Liver (tissue), 10 donors: ENCODE measurements at places on chromosomes 11 and 22. TPM values are rescaled to one million over a fixed set of nuclear protein-coding genes. Genes with fewer than 3 reads are reported as not detected.

DNA sequence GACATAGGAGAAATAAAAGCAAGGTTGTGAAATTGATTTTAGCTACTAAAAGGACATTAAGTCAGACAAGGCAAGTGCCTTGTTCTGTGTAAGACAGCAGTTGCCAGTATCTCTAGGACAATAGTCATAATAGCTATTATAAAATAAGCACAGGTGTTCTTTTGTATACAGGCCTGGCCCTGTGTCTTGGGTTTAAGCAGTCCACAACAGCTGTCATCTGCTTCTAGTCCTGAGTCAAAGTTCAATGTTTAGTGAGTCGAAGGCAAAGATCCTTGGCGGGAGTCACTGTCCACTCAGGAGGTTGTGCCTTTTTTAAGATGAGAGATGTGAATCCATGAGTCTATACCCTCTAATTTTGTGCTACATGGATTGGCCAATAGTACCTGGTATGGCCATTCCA is 79.5 kb downstream of the SC5D start:
- H3K4me1 ChIP-seq = no peaks in the 10 kb centered on the region
- no peaks in the 10 kb centered on the region for H3K27me3 ChIP-seq
- no peak overlapping the region for H3K4me3 ChIP-seq
- no peaks in the 10 kb centered on the region for H3K36me3 ChIP-seq
- DNase-seq = no peak
- no peak overlapping the region for H3K27ac ChIP-seq

The RGL4 gene
- 0.25 TPM for polyA plus RNA-seq

The MS4A13 gene
- not detected for polyA plus RNA-seq

GRCh38 chr11:33248416-33248971 is 8.7 kb upstream of the HIPK3 start:
- H3K36me3 ChIP-seq = no peaks in the 10 kb centered on the region
- H3K4me1 ChIP-seq = no peaks in the 10 kb centered on the region
- no peak overlapping the region for H3K4me3 ChIP-seq
- DNase-seq = no peak
- H3K27me3 ChIP-seq = no peaks in the 10 kb centered on the region

DNA sequence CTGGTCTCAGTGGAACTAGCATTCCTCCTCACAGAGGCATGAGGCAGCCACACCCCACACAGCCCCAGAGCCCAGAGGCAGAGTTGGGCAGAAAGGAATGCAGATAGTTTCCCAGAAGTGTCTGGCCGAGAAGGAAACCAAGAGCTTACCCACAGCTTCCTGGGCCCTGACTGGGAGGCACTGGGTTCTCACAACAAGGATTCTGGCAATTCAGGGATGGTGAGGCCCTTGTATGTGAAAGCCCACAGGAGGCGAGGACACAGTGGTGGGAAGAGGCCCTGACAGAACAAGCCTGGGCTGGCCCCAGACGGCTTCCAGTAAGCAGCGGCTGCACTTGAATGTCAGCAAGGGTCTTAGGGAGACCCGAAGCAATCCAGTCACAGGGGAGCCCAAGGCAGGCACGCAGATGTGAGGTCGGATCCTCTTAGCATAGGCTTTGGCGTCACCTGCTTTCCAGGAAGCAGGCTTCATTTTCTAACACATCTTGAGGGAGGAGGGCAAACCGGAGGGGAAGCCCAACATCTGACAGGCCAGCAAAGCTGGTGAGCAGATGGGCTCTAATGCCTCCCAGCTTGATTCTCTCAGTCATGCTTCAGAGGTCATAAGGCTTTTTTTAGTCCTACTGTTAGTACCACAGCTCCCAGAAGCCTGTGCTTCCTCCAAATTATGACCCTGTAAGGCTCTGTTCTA is 78.3 kb upstream of the AKIP1 start:
- no peak overlapping the region for H3K4me3 ChIP-seq
- H3K27ac ChIP-seq = no peak overlapping the region
- peaks cover 3% of the 10 kb centered on the region for H3K27me3 ChIP-seq
- DNase-seq = no peak
- H3K4me1 ChIP-seq = no peaks in the 10 kb centered on the region

The VSIG10L2 gene
- polyA plus RNA-seq = not detected

- no peaks in the 10 kb centered on the region for H3K4me1 ChIP-seq
- no peaks in the 10 kb centered on the region for H3K27me3 ChIP-seq
- no peak overlapping the region for H3K27ac ChIP-seq
- DNase-seq = peak; percentile 68
These were observed 395.7 kb downstream of the MN1 start for GRCh38 chr22:27405672-27406388.

DNA sequence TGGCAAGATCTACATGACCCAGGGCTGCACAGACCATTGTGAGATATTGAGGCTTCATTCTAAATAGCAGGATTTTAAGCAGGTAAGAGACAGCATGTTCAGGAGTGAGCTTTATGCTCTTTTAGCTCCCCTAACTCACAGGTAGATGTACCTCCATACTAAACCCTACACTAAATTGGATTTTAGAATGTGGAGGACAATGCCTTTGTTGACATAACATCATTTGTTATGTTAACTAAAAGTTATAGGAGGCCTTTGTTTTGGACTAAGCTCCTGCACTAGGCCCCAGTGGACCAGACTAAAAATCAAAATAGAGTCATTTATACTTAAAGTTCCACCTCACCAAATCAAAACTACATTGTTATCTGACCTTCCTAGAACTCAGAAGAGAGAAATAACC is 6.8 kb downstream of the DDIAS start:
- no peak overlapping the region for H3K4me3 ChIP-seq
- no peak overlapping the region for H3K27ac ChIP-seq
- H3K36me3 ChIP-seq = no peaks in the 10 kb centered on the region
- DNase-seq = no peak
- H3K27me3 ChIP-seq = no peaks in the 10 kb centered on the region
- no peaks in the 10 kb centered on the region for H3K4me1 ChIP-seq

GRCh38 chr11:62324731-62325556 is 12.3 kb upstream of the ASRGL1 start:
- no peaks in the 10 kb centered on the region for H3K36me3 ChIP-seq
- H3K27ac ChIP-seq = no peak overlapping the region
- H3K4me1 ChIP-seq = no peaks in the 10 kb centered on the region
- no peak overlapping the region for H3K4me3 ChIP-seq
